ENCODE measurements at places on chromosomes 11 and 22.

DNA sequence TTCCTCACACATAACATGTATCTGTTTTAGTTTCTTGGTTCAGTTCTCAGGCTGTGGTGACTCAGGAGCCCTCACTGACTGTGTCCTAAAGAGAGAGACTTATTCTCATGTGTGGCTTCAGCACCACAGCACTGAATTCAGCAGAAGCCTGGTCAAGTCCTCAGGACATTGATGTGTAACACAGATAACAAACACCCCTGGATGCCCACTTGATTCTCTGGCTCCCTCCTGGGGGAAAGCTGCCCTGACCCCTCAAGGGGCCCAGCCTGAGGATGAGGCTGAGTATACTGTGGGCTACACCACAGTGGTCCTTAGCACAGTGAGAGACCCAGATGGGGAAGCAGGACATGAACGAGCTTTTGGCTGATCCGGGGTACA is 87.2 kb upstream of the VPREB1 start:
- no peak for DNase-seq

GRCh38 chr11:283405-284104 is 5.3 kb downstream of the NLRP6 start:
- no peak for DNase-seq

DNA sequence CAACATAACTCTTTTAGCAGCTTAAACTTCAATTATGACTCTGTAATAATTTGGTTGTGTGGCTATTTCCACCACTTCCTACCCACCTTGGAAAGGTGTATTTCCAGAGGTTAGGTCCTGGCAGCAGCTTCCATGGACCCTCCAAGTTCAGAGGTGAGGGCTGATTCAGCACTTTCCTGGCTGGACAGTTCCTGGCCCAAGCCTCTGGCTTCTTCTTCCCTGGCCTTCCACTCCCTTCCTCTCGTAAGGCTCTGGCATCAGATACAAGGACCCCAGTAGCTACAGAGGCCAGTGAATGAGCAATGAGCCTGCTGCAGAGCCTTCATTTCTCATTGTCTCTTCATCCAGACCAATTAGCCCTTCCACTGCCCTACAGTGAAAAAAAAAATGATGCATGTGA is 98.1 kb upstream of the KIRREL3 start:
- DNase-seq, result no peak

DNA sequence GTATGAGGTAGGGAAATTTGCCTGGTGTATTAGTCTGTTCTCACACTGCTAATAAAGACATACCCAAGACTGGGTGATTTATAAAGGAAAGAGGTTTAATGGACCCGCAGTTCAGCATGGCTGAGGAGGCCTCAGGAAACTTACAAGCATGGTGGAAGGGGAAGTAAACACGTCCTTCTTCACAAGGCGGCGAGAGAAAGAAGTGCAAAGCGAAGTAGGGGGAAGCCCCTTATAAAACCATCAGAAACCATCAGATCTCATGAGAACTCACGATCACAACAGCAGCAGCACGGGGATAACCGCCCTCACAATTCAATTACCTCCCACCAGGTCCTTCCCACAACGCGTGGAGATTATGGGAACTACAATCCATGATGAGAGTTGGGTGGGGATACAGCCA is 12.0 kb upstream of the RFPL2 start:
- no peak for DNase-seq

- DNase-seq, result no peak
Measured at GRCh38 chr11:2752923-2753322, 53.1 kb upstream of the KCNQ1OT1 start.

DNA sequence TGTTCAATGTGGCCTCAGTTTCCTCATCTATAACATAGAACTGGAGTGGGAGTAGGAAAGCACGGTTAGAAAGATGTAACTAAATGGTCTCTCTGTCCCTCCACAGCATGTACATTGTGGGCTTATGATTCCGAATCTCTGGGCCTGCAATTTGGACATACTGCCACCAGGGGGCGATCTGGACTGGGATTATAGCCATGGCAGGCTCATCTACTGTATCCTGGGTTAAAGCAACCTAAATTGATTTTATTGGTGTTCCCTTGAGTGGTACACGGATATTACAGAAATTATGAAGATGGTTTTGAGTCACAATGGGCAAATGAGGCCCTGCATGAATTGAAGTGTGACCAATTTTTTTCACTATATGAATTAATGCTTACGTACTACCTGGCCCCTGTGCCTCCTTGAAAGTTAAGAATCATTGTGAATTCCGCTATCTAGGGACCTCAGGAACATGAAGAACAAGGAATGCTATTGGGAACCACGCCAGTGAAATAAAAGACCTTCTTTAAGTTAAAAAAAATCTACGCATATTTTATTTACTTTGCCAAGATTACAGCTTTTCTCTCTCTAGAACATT is 32.9 kb downstream of the TST start:
- DNase-seq, result peak; percentile 83

GRCh38 chr11:40405614-40406013 is 1053.8 kb downstream of the LRRC4C start:
- no peak for DNase-seq

DNA sequence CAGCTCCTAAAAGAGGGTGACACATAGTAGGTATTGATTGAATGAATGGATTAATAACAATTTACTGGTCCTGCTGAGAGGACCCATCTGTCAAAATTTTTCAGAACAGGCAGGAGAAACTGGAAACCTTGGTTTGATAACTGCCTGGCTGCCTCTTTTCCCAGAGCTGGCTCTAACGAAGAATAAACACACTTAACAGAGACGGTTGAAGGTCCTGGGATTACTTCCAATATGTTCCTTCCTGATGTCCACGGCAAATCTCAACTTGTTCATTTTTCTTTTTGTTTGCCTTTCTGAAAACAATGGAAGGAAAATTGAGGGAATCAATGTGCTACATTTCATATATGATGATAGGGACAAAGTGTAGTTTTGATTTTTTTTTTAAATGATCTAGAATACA is 76.5 kb upstream of the SYT13 start:
- DNase-seq, result no peak

DNA sequence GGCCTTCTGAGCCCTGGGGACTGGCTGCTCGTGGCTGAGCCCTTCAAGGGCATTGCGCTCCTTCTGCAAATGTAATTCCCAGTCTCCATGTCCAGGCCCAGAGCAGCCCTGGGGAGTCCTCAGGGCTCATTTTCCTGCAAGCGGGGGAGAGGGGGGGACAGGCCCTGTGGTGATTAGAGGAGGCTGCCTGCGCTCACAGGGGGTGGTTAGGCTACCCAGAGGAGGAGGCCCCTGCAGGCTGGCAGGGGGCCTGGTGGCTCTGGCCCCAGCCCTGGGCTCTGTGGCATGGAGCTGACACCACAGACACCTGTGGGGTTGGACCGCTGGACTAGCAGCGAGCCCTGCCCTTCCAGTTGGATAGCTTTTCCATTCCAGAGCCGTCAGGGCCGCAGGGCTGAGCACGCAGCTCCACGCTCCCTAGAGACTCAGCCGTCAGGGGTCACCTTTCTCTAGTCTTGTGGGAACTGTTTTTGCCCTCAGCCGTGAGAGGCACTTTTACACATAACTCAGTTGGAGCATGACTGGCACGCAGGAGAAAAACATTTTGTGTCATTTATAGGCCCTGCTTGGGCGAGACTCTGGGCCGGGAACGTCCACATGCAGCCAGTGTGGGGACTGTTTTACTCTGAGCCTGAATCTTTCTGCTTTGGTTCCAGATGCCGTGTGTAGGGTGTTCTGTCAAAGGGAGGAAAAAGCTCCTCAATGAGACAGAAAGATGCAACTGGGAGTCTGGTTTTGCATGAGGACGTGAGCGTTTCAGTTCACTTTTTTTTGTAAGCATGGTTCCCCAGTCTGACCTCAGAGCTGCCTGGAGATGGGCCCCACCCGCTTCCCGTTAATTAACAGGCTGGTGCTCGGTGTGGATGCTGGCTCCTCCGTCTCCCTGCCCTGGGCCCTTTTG is 58.1 kb downstream of the LRP5 start:
- no peak for DNase-seq

GRCh38 chr22:50250555-50251476 is at the start of gene HDAC10:
Gene HDAC10, minus strand, starts transcription at chr22:50251265. Its CDS starts 233 bp downstream, at chr22:50251032.
- peak; percentile 91 for DNase-seq

DNA sequence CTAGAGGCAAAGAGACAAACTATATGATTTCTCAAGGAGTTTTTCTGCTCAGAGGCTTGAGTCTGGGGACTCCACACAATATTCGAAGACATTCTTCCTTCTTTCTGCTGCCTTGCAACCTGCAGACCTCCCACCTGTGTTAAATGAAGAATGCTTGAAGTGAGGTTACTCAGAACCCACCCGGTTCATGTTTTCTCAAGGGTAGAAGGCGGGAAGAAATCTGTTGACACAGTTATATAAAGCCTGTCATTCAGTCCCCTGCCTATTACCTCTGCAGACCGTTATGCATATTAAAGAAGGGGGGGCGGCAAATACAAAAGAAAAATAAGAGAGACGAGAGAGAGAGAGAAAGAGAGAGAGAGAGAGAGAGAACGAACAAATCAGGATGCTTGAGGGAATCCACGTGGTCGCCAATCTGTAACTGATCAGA is 2.2 kb upstream of the KMT2A start:
- peak; percentile 24 for DNase-seq

GRCh38 chr11:128619540-128620308 is 32.4 kb upstream of the ETS1 start:
- no peak for DNase-seq

DNA sequence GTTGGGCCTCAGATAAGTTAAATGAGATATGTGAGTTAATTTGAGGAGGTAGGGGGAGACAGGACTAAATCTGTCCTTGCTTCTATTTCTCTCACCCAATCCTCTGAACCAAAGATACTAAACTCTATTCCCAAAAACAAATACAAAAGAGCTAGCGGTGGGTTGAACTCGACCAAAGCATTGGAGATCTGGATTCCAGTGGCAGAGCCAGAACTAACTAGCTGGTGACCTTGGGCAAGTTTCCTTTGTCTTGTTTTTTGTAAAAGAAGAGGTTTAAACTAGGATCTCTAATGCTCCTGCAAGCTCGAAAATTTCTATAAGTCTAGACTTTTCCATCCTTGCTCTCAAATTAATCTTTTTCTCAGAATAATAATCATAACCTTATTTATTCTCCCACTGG is 1.5 kb downstream of the ME3 start:
- DNase-seq, result no peak

DNA sequence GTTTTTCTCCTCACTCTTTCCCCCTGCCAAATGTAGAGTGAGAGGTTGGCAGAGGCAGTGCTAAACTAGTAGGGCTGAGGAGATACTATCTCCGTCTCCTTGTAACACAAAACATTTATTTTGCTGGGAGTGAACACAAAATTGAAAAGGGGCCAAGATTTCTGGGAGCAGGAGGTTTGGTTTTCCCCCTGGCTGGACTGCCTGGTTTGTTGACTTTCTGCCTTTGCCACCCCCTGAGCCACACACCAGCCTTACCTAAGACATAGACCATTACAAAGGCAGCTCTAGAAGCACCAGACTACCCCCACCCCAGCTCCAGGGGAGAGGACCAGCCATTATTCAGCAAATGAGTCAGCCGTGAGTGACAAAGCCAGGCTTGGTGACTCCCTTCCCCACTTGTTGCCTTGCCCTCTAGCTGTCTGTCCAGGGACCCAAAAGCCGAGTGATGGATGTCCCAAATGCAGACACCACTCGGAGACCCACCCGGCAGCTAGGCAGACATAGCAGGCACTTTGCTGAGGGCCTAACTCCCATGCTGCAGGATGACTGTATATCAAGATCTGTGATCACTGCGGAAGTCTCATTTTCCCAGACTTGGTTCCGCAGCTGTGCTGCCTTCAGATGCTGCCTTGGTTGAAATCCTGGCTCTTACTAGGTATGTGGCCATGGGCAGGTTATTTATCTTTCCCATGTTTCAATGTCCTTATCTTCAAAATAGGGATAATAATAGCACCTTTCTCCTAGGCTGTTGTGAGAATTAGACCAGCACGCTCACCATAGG is 17.7 kb upstream of the CDON start:
- no peak for DNase-seq

DNA sequence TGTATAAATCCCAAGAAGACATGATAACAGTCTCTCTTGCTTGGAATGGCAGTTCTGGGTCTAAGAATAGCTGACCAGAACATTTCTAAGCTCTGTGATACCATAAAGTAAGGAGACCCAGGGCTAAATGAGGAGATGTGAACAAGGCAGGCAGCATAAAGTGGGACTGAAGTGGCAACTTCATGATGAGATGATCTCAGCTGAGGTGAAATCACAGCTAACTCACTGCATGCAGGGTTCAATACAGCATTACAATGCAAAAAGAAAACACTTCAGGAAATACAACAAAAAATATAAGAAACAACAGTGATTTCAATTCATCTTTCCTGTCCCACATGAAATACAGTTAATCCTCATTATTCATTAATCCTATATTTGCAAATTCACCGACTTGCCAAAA is 44.6 kb downstream of the MRE11 start:
- DNase-seq, result no peak

DNA sequence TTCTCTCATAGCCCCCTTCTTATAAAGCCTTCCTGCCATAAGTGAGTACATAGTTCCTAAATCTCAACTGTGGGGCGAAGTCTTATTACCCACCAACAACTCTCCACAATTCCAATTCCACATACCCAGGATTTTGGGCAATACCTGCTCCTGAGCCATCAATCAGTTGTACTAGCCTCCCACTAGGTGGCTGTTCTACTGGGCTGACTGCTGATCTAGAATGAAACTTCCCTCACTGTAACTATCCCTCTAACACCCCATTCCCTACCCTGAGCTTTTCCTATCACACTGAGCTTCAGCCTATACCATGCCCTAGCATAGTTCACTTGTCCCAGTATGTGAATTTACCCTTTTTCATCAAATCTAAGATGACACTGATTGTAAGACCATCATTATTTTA is 52.5 kb downstream of the RRAS2 start:
- DNase-seq, result no peak

DNA sequence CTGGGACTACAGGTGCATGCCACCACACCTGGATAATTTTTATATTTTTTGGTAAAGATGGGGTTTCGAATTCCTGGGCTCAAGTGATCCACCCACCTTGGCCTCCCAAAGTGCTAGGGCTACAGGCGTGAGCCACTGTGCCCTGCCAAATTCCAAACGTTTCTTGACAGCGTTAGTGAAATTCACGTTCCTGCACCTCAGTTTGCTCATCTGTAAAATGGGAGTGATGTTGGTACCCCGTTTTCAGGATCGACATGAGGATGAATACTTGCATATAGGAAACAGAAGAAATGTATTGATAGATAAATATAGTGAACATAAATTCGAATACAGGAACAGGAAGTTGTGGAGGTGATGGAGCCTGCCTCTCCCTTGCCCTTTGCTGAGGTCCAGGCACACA is 10.2 kb upstream of the LTO1 start:
- no peak for DNase-seq

- no peak for DNase-seq
Measured at GRCh38 chr11:30485222-30485621, 100.9 kb downstream of the MPPED2 start.

- DNase-seq, result no peak
Measured at GRCh38 chr22:26321469-26321913, 107.6 kb upstream of the ASPHD2 start.

GRCh38 chr11:32987851-32988250 is 27.8 kb upstream of the DEPDC7 start:
- DNase-seq, result no peak

GRCh38 chr11:76701294-76702040 is 30.9 kb upstream of the LRRC32 start:
- no peak for DNase-seq
